ENCODE measurements at places on chromosomes 7 and 10.

GRCh38 chr10:104809288-104810090 lies 168.4 kb downstream of the SORCS3 start:
- DNase-seq: no peak

- no peak for DNase-seq
These were observed 138.1 kb downstream of the RALA start for GRCh38 chr7:39761449-39761848.

- DNase-seq: no peak
These were observed 288.7 kb downstream of the SDK1 start for GRCh38 chr7:3589752-3590151.

- no peak for DNase-seq
These were observed 77.4 kb downstream of the CYP26A1 start for GRCh38 chr10:93150990-93151547.

- no peak for DNase-seq
These were observed 270.5 kb downstream of the BICC1 start for GRCh38 chr10:58782876-58783851.

Measured in stomach (tissue), 19 donors.